ENCODE measurements at places on chromosomes 1 and 21.
A peak's percentile ranks its signal among the peaks of the same experiment; 100 is the strongest.

GRCh38 chr1:236870721-236871120, 75.6 kb downstream of the MTR start:
- DNase-seq = no peak

- DNase-seq = no peak
These were observed 53.8 kb upstream of the KCNA3 start for GRCh38 chr1:110728388-110729001.

- DNase-seq = peak; percentile 64
These were observed 7.0 kb upstream of the CTSE start for GRCh38 chr1:206030714-206031113.

DNA sequence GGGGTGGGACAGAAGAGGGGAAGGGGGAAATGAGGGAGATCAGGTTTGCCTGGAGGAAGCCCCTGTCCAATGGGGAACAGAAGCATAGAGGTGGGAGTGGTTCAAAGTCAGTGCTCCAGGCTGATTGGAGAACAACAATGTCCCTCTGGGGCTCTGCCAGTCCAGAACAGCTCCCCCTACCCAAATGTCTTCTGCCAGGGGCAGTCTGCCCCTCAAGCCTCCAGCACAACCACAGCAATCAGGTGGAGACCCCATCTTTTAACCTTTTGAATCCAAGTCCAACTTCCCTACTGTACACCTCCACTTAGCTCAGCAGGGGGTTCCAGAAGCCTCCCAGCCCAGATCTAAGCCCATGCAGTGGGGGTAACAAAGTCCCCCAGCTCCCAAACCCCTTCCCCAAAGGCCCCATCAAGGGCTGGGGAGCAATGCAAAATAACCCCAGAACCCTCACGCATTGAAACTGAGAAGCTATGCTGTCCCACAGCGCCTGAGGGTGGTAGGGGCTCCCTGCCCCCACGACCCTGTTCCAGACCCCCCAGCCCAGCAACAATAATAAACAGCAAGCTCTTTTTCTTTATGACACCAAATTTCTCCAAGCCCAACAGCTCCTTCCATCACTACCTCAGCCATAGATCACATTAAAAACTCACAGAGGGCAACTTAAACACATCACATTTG, 3.3 kb downstream of the AHDC1 start:
- peak; percentile 32 for DNase-seq

- DNase-seq = no peak
These were observed 37.6 kb upstream of the CTBS start for GRCh38 chr1:84611796-84612195.

- DNase-seq = no peak
These were observed 424 bp upstream of the PCNX2 start for GRCh38 chr1:233295975-233296322.

Measured in lung microvascular endothelial cell (primary cell).